ENCODE measurements at places on chromosomes 1 and 21. TPM values are rescaled to one million over a fixed set of nuclear protein-coding genes. Genes with fewer than 3 reads are reported as not detected.

GRCh38 chr1:5648410-5649165, 343.6 kb downstream of the NPHP4 start:
- DNase-seq: peak; percentile 10

GRCh38 chr21:17866590-17866989, 47.4 kb upstream of the C21orf91 start:
- no peak for DNase-seq

- DNase-seq: no peak
Measured at GRCh38 chr1:192527111-192527795, 48.3 kb upstream of the RGS1 start.

DNA sequence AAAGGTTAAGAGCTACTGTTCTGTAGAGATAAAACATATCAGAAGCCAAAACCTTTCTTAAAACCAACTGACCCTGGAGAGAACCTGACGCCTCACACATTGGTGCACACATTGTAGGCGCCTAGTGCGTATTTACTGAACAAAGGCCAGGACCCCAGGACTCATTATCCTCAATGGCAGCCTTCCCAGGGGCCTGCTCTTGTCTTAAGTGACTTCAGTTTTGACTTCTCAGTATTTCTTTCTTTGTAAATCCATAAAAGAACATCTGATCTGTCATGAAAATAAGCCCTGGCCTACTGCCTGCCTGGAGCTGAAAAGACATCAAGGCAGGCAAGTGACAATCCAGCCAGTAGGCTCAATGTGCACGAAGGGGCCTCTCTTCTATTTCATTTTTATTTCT, 27.6 kb downstream of the ABCA4 start:
- DNase-seq: no peak

DNA sequence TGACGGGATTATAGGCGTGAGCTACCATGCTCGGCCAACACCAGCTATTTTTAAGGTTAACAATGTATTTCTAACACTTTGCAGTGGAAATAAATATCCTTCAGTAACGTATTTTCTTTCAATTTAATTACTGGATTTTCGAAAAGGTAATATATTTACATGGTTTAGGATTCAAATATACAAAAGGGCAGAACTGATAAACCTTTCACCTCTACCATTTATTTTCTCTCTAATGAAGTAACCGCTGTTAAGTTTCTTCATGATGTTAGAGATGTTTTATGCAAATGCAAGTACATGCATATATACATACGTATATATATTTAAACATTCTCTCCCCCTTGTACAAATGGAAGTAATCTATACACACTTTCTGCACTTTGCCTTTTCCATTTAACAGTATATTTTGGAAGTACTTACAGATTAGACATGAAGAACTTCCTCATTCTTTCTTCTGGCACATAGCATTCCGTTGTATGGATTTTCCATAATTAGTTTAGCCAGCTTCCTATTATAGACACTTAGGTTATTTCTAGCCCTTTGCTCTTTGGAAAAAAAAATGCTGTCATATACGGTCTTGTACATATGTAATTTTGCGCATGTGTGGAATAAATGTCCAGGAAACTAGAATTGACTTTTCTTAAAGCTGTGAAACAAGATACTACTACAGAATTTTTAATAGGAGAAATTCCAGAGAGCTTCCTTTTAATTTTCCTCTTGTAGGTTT, 14.9 kb upstream of the HJV start:
- no peak for DNase-seq

Gene OR2M3
- total RNA-seq: not detected

DNA sequence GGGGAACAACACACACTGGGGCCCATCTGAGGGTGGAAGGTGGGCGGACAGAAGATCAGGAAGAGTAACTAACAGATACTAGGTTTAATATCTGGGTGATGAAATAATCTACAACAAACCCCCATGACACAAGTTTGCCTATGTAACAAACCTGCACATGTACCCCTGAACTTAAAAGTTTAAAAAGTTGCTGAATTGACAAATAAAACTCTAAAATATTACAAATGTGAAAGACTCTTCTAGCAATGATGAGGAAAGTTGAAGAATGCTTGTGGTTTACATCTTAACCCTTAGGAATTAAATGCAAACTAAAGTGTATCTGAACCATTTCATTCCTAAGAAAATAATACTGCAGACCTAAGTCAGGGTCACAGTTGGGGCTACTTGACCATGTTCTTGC, 525.6 kb upstream of the CAMK1G start:
- DNase-seq: no peak

- no peak for DNase-seq
Measured at GRCh38 chr1:10687251-10687651, 109.2 kb downstream of the CASZ1 start.

Gene FCAMR
- total RNA-seq: not detected

- no peak for DNase-seq
Measured at GRCh38 chr1:219088778-219089557, 84.7 kb upstream of the LYPLAL1 start.

Gene SUSD4
- 0.28 TPM for total RNA-seq

Gene ANGPTL3
- not detected for total RNA-seq

DNA sequence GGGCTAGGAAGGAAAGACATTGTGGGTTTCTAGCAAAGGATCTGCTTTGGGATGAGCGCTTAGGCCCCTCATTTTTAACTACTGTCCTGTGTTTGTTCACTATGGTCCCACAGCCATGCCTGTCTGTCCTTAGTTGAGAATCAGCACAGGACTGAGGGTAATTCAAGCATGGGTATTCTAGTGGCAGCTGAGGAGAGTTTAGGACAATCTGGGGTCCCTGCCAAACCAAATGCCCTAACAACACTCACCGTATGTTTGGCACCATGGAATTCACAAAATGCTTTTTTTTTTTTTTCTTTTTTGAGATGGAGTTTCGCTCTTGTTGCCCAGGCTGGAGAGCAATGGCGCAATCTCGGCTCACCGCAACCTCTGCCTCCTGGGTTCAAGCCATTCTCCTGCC, 10.4 kb downstream of the ARHGEF11 start:
- DNase-seq: no peak

GRCh38 chr1:207474210-207474609, 20.1 kb downstream of the CR2 start:
- DNase-seq: no peak

- no peak for DNase-seq
Measured at GRCh38 chr1:10644307-10645128, 151.9 kb downstream of the CASZ1 start.

- DNase-seq: no peak
Measured at GRCh38 chr1:182257369-182258063, 134.1 kb downstream of the GLUL start.

Gene FCRL2
- total RNA-seq: not detected

Gene GON4L
- 76.6 TPM for total RNA-seq

DNA sequence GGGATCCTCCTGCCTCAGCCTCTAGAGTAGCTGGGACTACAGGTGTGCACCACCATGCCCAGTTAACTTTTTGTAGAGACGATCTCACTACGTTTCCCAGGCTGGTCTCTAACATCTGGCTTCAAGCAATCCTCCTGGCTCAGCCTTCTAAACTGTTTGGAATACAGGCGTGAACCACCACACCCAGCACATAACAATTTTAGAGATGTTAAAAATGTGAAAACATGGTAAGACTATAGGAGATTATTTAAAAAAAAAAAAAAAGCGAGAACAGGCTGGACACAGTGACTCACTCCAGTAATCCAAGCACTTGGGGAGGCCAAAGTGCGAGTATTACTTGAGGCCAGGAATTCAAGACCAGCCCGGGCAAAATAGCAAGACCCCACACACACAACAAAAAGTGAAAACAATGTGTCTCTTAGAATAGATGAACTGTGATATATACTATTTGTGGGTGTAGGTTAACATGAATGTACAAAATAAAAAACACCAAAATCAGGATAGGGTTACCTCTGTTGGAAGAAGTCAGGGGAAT, 19.6 kb downstream of the CCDC18 start:
- DNase-seq: no peak

Gene HSPA6
- 0.91 TPM for total RNA-seq

DNA sequence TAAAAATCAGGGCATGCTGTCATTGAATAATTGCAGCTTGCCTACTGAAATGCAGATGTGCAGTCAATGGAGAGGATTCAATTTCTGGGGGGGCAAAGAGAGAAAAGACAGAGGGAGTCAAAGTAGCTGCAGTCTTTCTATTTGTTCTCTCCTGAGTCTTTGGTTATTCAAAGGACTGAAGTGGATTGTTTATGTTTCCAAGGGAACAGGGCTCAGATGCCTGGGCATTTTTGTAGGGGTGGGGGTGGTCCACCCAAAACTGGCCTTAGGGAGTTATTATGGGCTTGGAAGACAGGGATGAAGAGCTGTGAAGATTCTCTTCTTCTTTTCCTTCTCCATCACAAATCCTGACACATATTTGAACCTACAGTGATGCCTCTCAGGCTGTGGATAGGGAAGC, 408.8 kb upstream of the DAB1 start:
- DNase-seq: no peak

- DNase-seq: no peak
Measured at GRCh38 chr1:46183079-46183847, 7.0 kb upstream of the P3R3URF start.

- no peak for DNase-seq
Measured at GRCh38 chr1:49622877-49623276, 400.9 kb downstream of the AGBL4 start.

DNA sequence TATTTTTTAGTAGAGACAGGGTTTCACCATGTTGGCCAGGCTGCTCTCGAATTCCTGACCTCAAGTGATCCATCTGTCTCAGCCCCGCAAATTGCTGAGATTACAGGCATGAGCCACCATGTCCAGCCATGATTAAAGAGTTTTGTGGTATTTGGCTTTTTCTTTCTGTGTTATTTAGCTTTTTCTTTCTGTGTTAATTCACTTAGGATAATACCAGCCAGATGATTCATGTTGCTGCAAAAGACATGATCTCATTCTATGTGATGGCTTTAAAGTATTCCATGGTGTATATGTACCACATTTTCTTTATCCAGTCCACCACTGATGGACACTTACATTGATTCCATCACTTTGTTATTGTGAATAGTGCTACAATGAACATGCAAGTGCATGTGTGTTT, 1135.2 kb downstream of the AMY1C start:
- DNase-seq: no peak

Gene PIP5K1A
- total RNA-seq: 53.9 TPM

GRCh38 chr1:94398356-94398755, 19.8 kb upstream of the ABCD3 start:
- no peak for DNase-seq

DNA sequence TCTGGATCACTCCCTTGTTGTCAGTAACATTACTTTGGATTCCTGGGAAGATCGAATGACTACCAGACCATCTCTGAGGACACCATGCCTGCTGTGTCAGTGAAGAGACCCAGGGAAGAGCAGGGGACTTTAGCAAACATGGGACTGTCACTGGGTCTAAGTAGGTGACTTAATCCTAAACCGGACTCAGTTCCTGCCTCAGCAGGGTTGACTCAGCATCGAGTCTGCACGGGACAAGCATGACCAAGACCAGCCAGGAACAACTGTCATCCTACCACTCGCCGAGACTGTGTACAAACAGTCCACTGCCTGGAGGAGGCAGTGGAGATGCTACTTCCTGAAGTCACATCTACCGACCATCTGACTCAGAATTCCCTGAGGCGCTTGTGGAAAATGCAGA, 53.2 kb upstream of the RAB4A start:
- no peak for DNase-seq

Gene CBR3
- 29.0 TPM for total RNA-seq

GRCh38 chr1:187096689-187097088, 267.9 kb downstream of the PLA2G4A start:
- DNase-seq: no peak

Gene TAS1R1
- 0.08 TPM for total RNA-seq

Gene DMBX1
- total RNA-seq: 0.30 TPM

Gene MYOG
- total RNA-seq: not detected

GRCh38 chr1:30286241-30286987, 437.0 kb downstream of the MATN1 start:
- no peak for DNase-seq

DNA sequence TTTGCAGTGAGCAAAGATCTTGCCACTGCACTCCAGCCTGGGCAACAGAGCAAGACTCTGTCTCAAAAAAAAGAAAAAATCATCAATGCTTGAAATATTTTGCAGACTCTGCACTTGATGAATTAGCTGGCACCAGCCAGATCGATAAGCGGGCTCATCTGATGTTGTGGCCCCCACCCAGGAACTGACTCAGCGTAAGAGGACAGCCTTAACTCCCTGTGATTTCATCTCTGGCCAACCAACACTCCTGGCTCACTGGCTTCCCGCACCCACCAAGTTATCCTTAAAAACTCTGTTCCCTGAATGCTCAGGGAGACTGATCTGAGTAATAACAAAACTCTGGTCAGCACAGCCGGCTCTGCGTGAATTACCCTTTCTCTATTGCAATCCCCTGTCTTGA, 98.9 kb downstream of the SPSB1 start:
- no peak for DNase-seq

DNA sequence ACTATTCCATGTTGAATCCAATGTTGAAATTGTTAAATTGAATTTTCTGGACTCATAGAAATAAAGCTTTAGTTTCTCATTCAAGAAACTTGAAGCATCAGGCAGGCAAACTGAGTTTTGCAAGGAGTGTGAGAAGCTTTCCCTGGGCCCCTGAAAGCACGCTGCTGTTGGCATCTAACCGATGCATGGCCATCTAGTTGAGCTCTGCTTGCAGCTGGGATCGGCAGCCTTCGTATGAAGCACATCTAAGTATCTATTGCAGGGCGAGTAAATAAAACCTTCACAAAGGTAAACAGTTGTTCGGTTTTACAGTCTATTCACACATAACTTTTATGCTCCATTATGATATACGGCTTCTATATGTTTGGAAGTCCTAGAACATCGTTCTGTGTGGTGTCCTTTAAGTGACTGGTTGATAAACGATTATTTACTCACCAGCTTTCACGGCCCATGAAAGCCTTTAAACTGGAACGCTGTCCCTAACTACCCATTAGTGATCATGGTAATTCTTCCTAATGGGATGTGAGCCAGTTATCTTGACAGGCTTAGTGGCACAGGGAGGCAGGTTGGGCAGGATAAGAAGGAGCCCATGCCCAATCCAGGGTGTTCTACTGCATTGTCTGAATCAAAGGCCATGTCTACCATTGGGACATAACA, 71.7 kb downstream of the SEC16B start:
- DNase-seq: no peak

- DNase-seq: no peak
Measured at GRCh38 chr21:26130249-26130881, 40.2 kb downstream of the APP start.

DNA sequence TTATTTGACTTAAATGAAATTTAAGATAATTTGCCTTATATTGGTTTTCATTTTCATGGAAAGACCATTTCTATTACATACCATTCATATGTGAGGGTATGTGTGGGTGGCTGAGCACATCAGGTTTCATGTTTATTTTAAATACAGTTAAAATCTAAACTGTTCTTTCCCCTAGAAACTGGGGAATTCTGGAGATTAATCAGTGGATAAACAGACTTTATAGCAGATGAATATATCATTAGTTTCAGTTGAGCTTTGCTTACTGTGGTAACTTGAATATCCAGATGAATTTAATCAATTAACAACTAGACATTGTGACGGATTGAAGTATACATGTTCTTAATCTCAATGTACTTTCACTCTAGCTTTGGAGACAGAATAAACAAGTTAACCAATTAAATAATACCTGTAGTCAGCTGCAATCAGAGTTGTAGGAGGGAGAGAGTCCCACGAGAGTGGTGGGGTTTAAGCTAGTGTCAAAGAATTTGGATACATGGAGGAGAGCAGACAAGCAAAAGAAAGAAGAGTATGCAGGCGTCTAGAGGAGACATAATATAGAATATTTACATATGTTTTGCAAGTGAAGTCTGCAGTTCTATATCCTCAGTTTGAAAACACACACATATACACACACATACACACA, 97.6 kb downstream of the PDE4B start:
- DNase-seq: no peak

- no peak for DNase-seq
Measured at GRCh38 chr1:74686928-74687327, 13.3 kb upstream of the ERICH3 start.

Gene SLC5A9
- total RNA-seq: not detected
